Activated CD4-positive, alpha-beta T cell treated with anti-CD3 and anti-CD28 coated beads for 4 hours (primary cell): ENCODE measurements at places on chromosomes 5 and 9.

- DNase-seq, result no peak
Observed at GRCh38 chr5:123965626-123966025, 453.6 kb downstream of the CSNK1G3 start.

DNA sequence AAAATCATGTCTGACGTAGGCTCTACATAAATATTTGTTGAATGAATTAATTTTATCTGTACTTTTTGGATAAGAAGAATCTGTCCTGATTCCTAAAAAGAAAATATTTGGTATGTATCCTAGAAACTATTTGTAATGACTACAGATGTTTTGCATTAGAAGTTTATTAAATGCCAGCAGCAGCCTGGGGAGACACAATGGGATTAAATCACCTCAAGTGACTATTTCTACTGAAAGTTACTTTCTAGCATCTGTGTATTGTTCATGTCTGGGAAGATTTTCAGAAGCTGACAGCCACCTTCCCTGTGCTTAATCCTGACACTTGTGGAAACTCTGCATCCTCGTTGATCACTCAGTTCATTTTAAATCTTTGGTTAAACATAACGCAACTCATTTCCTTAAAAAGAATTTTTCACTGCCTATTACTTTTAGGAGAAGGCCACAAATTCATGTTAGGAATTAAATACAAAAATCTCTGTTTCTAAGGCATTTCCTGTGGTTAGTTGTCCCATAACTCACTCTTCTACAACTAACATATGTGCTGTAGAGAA is 209.3 kb upstream of the PPP1R2B start:
- no peak for DNase-seq

GRCh38 chr5:171520300-171521174 is 101.1 kb downstream of the FGF18 start:
- DNase-seq, result no peak

DNA sequence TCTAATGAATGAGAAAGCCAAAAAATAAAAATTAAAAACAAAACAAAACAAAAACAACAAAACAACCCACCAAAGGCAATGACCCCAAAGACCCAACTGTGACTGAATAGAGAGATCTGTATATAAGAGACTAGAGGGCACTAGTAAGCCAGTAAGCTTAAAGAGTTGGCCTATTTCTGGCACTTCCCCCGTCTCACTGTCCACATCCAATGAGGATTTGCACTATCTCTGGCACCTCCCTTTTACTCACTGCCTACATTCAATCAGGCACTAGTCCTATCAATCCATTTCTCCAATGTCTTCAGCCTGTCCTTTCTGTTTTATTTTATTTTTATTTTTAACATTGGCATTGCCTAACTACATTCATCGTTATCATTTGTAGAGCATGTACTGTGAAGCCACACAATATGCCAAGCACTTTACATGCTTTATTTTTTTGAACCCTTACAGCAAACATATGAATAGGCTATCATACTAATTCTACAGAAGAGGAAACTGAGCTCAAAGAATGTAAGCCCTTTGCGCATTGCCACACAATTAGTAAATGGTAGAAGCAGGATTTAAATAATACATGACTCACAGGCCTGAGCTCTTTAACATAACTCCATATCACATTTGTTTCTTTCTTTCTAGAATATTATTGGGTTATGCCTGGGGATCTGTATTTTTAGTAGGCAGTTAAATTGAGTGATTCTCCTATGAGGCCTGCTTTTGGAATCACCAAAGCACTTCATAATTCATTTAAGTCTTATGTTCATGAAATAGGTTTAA is 70.0 kb downstream of the C6 start:
- no peak for DNase-seq

GRCh38 chr9:130352081-130352480 is 86.5 kb downstream of the HMCN2 start:
- no peak for DNase-seq
